ENCODE measurements at places on chromosomes 3 and 15.

- DNase-seq, result no peak
These were observed 72.6 kb downstream of the CCR1 start for GRCh38 chr3:46135475-46135874.

- no peak for DNase-seq
These were observed 37.1 kb downstream of the SEMA3G start for GRCh38 chr3:52407779-52408178.

- DNase-seq, result no peak
These were observed 31.7 kb upstream of the PRR23E start for GRCh38 chr3:127161236-127161635.

- DNase-seq, result no peak
These were observed 4.3 kb upstream of the GPR160 start for GRCh38 chr3:170033489-170033888.

DNA sequence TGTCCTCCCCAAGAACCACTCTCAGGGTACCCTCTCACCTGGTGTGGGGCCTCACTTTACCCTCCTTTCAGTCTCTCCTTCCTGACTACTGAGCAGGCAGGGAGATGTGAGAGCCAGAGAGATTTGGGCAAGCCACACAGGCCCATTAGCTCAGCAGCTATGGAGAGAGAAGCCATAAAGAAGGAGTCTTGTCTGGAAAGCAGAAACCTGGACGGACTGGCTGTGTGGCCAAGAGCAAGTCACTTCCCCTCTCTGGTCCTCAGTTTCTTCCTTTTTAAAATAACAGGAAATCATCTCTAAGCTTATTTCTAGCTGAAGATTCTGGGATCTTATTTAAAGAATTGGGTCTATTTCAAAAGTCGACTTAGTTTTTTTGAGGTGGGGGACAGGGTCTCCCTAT lies 65.8 kb upstream of the ZNF148 start:
- DNase-seq, result no peak

DNA sequence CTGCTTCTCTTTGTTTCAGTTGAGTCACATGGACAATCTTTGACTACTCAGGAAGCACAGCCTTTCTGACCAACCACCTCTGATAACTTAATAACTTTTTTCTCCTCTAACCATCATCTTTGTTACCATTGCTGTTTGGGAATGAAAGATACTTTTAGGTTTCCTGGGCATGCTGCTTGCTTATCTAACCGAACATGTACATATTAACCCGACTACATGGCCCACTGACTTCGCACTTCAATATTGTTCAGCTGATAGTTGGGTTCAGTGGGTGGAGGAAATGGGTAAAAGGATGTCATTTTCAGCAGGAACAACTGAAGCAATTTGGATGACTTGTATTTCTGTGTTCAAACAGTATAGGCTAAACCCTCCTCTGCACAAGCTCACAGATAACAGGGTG lies 214.3 kb downstream of the SQOR start:
- no peak for DNase-seq

GRCh38 chr3:194220901-194221326 lies 85.0 kb downstream of the HES1 start:
- no peak for DNase-seq

- DNase-seq, result no peak
These were observed 139.8 kb downstream of the RAB11A start for GRCh38 chr15:66008940-66009562.

DNA sequence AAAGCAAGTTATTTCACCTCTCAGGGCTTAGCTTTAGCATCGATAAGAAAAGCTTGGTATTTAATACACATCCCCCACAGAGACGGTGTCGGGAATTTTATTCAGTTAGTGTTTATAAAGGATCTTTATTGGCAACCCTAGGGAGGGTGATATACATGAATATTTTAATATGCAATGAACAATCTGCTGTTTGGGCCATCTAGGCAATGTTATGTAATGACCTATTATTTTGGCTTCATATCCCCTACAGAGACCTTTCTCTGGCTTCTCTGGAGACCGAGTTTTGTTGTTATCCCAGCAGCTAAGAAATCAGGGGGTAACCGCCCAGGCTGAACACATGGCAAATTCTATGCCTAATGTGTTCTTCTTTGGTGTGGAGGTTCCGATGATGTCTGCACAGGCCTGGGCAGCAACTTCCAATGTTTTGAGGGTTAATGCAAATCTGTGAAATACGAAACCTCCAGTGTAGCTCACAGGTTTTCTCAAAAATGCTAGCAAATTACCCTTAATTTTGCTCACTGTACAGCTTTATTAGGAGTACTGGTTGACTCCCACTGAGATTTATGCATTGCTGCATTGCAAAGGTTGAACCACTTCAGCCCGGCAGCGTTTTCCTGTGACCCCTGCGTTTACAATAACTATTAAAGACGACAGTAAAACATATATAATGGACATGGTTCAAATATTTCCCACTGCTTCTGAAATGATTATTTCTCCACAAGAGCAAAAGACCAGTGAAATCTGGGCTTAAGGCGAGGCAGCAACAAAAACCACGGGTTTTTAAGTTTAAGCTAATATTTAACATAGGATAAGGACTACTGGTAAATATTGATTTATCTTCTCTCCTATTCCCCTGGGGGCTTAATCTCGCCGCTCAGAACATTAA lies 298.3 kb upstream of the NR2E3 start:
- DNase-seq, result no peak

- DNase-seq, result no peak
These were observed 55.7 kb downstream of the RUBCN start for GRCh38 chr3:197680955-197681521.

DNA sequence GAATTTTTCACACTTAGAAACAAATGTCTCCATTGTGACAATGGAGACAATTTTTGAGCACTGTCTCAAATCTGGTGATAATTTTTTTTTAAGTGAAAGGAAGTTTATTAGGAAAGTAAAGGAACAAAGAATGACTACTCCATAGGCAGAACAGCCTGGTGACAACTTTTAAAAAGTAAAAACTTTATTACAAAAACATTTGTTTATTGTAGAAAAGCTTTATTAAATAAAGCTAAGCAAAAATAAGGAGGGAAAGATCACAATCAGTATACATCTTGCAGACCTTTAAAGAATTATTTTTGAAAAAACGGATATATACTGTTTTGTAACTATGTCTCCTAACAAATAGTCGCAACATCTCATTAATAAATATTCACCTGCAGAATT lies 688 bp upstream of the OXSM start:
- DNase-seq, result no peak

DNA sequence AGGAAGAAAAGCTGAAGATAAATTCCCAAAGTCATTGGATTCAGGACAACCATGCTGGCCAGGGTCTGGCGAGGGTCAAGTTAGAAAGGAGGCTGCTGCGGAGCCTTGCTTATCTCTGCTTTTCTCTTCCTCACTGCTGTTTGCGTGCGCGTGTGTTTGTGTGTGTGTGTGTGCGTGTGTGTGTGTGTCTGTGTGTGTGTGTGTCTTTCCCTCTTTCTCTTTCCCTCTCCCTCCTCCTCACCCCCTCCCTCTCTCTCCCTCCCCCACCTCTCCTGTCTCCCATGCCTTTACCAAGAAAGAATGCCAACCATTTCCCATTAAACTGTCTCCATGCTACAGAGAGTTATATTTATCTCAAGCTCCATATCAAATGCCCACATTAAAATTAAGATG lies at the start of gene COLQ:
Gene COLQ, minus strand, starts transcription at position 134 of the 393 bp plus-strand sequence. Its CDS starts 81 bp downstream, at position 53.
- DNase-seq, result no peak

- no peak for DNase-seq
These were observed 664 bp upstream of the LARP6 start for GRCh38 chr15:70854666-70854976.

DNA sequence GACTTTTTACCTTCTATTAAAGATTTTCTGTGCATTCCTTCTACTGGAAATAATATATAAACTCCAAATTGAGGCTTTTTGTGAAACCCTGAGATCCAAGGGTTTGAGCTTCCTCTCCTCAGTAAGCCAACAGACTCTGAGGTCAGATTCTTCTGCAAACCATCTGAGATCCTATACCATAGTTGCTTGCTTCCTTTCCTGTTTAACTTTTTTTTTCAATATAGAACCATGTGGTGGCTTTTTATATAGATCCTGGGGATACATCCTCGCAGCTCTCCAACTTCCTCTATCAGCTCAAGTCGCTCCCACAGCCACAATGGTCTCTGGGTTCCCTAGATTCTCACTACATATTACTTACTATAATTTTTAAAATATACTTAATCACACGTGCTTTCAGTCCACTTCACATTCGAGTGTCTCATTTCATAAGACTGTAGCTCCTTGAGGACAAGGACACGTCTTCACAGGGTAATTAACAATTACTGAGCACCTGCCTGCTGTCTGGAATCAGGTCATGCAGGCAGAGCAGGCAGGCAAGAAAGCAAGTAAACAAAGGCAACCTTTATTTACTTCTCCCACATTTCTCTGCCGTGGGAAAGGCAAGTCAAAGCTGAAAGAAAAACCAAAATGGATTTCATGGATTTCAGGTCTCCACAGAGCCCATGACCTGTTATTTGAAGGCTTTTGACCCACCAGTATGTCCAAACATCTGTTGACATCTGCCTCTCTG lies 941.5 kb downstream of the FHIT start:
- DNase-seq, result no peak

- DNase-seq, result no peak
These were observed 51.6 kb upstream of the C15orf39 start for GRCh38 chr15:75149867-75150709.

- no peak for DNase-seq
These were observed 64.5 kb downstream of the ADAMTS17 start for GRCh38 chr15:100277087-100277855.

DNA sequence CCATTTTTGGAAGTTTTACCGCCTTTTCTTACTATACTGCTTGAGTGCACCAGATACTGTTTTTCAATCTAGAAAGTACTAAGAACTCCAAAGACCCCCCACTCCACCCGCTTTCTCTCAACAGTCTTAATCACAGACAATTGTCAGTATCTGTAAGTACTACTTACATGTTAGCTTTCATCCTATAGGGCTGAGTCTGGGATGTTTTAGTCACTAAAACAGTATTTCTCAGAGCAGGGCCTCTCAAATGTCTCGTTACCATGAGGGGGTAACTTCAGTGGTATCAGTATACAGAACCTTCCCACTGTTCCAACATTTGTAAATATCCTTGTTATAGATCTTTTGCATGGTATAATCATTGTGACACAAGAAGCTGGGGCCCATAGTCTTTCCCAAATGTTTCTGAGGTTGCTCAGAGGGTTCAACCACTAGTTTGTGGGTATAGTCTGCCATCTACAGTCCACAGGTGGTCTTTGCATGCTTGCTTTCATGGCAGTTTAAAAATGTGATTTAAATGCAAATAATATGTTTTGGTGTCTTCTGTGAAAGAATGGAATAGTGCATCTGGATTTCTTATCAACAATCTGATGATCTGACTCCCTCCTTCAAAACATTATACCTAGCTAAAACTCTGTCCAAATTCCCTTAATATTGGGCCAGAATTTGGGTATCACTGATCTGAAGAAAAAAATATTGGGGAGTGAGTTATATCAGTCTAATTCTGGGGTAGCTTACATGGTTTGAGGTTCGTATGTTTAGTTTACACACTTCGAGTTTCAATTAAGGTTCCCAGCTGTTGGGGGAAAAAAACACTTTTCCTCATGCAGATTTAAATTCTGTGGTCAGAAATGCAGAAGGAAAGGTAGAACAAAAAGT lies 18.0 kb upstream of the DNAJC13 start:
- DNase-seq, result peak; percentile 59

DNA sequence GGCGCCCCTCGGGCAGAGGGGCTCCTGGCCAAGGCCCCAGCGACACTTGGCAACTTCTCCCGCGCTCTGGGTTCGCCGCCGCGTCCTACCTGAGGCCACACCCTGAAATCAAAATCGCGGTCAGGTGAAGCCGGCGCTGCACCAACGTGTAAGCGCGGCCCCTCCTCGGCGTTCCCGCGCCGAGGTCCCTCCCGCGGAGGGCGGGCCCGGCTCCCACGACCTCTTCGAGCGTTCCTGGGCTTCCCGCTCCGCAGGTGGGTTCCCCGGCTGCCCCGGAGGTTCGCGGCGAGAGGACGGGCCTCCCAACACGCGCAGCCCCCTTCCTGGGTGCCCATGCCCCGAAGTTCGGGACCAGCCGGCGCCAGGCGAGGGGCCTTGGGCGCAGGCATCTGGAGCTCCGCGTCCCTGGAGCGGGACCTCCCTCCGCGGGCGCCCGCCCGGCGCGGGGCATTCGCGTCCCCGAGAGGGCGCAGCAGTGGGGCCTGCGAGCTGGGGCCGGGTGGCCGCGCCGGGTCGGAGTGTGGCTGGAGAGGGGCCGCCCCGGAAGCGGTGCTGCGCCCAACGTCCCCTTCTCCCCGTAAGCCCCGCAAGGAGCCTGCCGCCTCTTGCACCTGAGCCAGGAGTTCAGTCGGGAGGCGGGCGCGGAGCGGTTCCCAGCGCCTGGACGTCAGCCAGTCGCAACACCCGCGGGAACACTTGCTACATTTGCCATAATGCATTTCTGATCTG lies 13.7 kb downstream of the PAK6 start:
- DNase-seq, result no peak

- DNase-seq, result no peak
These were observed 129.4 kb downstream of the STT3B start for GRCh38 chr3:31661993-31662670.

DNA sequence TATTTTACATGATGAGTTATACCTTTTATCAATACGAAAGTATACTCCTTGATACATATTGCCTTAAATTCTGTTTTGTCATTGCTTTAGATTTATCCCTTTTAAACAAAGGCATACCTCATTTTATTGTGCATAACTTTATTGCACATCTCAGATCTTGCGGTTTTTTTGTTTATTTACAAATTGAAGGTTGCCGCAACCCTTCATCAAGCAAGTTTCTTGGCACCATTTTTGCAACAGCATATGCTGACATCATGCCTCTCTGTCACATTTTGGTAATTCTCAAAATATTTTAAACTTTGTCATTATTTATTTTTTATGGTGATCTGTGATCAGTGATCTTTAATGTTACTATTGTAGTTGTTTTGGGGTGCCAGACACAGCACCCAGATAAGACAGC lies 20.9 kb downstream of the SNRK start:
- no peak for DNase-seq

- no peak for DNase-seq
These were observed 68.7 kb upstream of the SNRK start for GRCh38 chr3:43217633-43218032.

DNA sequence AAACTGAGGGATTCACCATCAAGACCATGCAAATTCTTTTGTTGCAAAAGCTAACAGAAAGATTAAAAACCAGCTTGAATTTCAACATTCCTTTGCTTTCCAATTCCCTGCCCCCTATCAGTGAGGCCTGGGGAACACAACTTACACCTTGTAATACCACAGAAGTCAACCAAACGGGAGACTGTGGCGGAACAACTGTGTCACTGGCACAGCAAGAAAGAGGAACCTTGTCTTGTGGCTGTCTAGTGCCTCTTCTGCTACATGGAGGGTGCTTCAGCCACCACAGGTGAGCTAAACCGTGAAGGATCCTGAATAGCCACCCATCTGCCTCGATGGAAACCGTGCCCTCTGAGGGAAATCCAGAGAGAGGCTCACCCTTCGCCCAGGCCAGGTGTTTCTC lies 11.4 kb downstream of the CCDC12 start:
- no peak for DNase-seq

GRCh38 chr15:48634893-48635292 lies 10.6 kb downstream of the FBN1 start:
- DNase-seq, result no peak

- no peak for DNase-seq
These were observed 14.1 kb upstream of the SHF start for GRCh38 chr15:45201869-45202268.

GRCh38 chr3:164577667-164578210 lies 500.6 kb downstream of the SI start:
- DNase-seq, result no peak

- no peak for DNase-seq
These were observed 7.8 kb downstream of the EIF1B start for GRCh38 chr3:40317061-40317855.

- no peak for DNase-seq
These were observed 393.8 kb downstream of the ZNF385D start for GRCh38 chr3:21357241-21357640.
